Midbrain (tissue), 1 donor: ENCODE measurements at places on chromosomes 6 and 20.
A peak's percentile ranks its signal among the peaks of the same experiment; 100 is the strongest.

DNA sequence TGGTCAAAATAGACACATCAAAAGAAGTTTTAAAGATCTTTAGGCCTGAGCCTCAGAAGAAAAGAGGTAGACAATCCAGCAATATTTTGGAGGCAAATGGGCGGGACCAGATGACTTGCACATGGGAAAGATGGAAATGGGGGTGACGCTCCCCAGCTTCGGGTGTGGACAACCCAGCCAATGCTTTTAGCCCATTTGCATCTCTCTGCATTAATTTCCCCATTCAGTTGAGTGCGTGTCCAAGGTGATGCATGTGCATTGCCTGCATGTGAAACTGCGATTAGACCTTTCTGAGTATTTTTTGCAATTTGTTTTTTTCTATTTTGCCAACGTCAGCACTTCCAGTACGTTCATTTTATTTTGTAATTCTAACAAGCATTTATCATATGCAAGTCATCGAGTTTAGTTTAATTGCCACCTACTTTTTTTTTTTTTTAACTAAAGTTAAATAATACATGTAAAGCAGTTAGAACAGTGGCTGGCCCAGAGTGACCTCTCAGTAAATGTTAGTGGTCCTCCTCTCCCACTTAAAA is 24.2 kb downstream of the PDRG1 start:
- DNase-seq: no peak

DNA sequence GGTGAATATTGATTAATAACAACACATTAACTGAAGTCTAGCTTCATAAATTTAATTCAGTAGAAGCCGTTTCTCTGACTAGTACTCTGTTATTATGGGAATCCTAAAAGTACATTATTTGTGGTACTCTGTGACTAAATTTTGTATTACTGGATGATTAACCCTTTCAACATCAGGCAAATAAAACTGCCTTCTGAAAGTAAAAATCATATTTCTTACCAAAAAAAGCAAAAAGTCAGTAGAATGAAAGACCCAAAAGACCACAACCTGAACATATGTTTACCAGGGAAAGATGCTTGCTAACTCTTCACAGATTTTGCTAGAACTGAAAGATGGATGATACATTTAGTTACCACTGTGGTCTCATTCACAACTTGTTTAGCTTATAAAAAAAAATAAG is 73.2 kb downstream of the AHI1 start:
- no peak for DNase-seq

DNA sequence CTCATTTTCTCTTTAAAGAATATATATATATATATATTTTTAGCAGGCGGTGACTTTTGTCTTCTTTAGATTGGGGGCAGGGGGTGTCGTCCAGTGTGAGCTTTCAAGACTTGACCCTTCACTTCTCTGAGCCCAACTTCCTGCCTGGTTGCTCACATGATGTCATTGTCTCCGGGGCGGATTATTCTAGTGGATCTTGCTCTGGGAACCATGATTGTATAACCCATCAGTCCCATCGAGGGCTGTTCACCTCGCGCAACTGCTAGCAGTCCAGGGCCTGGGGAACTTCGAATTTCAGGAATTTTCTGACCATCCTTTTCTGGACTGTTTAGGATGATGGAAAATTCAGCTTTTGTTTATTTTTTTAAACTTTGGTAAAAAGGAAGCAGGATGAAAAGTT is 1.0 kb downstream of the IGF2R start:
- DNase-seq: peak; percentile 49

- DNase-seq: no peak
These were observed 123.2 kb downstream of the TINAG start for GRCh38 chr6:54431466-54431865.

GRCh38 chr6:156534594-156534993 is 242.6 kb upstream of the ARID1B start:
- no peak for DNase-seq
